SW480 (cell line): ENCODE measurements at places on chromosomes 5 and 9.

- DNase-seq = no peak
Observed at GRCh38 chr5:38891563-38891962, 45.8 kb downstream of the OSMR start.

- no peak for DNase-seq
Observed at GRCh38 chr5:164354139-164354751, 848.8 kb downstream of the MAT2B start.

- no peak for DNase-seq
Observed at GRCh38 chr5:142186857-142187594, 78.4 kb downstream of the NDFIP1 start.

- DNase-seq = peak; percentile 68
Observed at GRCh38 chr5:52007230-52007858, 624.1 kb downstream of the ISL1 start.

DNA sequence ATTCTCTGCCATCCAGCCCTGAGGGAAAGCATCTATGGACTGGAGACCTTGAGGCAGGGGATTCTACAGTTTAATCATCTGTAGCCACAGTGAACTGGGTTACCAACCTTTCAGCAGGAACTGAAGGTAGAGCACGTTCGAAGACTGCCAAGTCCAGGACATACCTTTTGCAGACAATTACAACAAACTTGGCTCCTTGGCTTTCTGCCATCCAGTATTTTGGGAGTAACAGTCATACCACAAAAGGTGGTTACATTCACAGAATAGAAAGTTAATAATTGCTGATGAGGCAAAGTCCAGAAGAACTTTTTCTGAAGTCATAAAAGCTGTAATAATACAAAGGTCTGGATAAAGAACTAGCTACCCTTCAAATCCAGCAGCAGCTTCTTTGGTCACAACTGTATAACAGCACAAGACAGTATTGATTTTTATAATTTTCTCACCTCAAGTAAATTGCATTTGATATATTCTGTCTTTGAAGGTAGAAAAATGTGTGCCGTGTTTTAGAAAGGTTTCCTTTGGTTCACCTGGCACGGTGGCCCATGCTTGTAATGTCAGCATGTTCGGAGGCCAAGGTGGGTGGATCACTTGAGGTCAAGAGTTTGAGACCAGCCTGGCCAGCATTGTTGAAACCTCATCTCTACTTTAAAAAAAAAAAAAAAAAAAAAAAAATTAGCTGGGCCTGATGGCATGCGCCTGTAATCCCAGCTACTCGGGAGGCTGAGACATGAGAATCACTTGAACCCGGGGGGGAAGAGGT lies 236.6 kb downstream of the NR3C1 start:
- DNase-seq = no peak

- no peak for DNase-seq
Observed at GRCh38 chr5:36462295-36463021, 143.9 kb upstream of the SLC1A3 start.

GRCh38 chr9:23825700-23826099 lies 340 bp downstream of the ELAVL2 start:
- DNase-seq = peak; percentile 16

- DNase-seq = no peak
Observed at GRCh38 chr5:79505138-79505537, 8.8 kb downstream of the HOMER1 start.

DNA sequence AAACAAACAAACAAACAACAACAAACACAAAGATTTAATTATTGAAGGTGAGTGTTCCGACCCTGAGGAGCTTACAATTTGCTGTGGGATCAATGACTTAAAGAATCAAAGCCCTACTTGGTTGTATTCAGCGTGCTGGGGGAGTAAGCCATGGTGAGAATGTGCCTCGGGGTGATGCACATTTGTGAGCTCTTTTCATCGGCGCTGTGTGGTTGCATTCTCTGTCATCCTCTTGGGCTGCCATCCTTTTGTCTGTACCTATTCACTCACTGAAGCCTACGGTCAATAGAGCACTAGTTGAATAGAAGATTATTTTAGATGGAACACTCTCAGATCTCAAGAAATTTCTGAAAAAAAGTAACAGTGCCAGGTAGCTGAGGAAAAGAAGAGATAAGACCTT lies 203.9 kb downstream of the CTNND2 start:
- DNase-seq = no peak

GRCh38 chr9:123269281-123269680 lies 895 bp upstream of the STRBP start:
- no peak for DNase-seq

- no peak for DNase-seq
Observed at GRCh38 chr9:128161215-128161902, 1.3 kb downstream of the BBLN start.
